Hematopoietic multipotent progenitor cell treated with erythropoietin and hydrocortisone succinate and interleukin-3 and kit ligand, for 15 days (in vitro differentiated cells): ENCODE measurements at places on chromosomes 3 and 15.
A peak's percentile ranks its signal among the peaks of the same experiment; 100 is the strongest.

- no peak for DNase-seq
These were observed 374.8 kb upstream of the PDZRN3 start for GRCh38 chr3:73999501-73999900.

DNA sequence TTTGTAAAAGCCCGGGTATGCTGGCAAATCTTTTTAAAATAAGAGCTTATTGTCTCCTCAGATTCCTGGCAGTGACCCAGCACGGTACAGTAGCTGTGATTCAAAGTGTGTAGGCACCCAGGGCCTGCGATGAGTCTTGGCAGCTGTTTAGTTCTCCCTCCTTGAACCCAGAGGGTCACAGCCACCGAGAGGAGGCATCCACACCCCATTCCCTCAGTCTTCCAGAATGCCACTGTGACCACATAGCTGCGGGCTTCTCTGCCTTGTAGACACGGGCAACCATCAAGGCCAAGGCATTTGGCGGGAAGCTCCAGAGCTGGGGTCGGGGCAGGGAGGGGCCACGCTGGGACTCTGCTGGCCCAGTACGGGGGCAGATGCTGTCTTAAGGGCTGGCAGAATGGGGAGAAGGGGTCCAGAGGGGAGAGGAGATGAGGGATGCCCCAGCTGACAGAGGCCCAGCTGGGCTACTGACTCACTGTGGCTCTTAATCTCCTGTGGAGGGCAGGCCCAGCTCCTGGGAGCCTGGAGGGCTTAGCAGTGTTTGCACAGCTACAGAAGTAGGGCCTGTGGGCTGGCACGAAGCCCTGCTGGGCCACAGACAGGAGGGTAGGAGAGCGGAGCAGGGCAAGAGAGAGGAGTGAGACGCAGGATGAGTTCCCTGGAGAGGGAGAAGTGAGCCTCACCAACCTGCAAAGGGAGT is 68.8 kb upstream of the DLG1 start:
- no peak for DNase-seq

DNA sequence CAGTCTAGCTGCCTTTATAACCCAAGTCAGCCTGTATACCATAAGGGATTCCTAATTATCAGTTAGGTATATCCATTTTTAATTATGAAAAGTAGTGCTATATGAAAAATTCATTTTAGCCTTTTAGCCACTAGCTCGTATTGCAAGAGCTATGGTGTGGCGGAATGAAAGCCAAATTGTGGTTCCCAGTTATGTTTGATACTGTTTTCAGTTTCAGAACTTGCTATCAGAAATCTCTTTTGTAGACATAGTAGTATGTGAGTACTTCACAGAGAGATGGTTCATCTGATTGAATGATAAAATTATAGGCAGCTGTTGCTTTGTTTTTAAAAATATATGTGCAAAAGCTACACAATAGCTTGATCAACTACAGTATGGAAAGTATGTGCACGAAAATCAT is 134.6 kb downstream of the SLC25A26 start:
- no peak for DNase-seq

- no peak for DNase-seq
These were observed 625.8 kb downstream of the TAFA4 start for GRCh38 chr3:68306571-68306970.

DNA sequence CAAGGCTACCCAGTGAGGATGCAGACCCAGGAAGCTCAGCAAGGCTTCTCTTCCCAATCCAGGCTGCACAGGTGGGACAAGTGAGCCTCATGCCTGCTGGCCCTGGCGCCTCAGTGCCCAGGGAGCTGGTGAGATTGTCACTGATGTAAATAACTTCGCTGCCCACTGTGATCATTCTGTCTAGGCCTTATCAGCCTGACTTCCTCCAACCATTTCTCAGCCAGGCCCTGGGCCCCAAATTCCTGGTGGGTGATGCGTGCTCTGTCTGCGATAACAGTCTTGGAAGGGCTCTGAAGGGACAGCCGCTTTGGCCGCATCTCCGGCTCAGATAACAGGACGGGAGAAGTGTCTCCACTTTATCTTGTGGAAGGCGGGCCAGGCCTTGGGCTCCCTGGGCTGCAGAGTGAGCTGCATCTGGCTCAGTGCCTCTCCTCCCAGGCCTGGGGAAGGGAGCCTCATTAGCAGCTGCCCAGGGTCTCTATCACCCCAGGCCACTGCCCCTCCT is 2.2 kb upstream of the FBLN2 start:
- DNase-seq: peak; percentile 14

DNA sequence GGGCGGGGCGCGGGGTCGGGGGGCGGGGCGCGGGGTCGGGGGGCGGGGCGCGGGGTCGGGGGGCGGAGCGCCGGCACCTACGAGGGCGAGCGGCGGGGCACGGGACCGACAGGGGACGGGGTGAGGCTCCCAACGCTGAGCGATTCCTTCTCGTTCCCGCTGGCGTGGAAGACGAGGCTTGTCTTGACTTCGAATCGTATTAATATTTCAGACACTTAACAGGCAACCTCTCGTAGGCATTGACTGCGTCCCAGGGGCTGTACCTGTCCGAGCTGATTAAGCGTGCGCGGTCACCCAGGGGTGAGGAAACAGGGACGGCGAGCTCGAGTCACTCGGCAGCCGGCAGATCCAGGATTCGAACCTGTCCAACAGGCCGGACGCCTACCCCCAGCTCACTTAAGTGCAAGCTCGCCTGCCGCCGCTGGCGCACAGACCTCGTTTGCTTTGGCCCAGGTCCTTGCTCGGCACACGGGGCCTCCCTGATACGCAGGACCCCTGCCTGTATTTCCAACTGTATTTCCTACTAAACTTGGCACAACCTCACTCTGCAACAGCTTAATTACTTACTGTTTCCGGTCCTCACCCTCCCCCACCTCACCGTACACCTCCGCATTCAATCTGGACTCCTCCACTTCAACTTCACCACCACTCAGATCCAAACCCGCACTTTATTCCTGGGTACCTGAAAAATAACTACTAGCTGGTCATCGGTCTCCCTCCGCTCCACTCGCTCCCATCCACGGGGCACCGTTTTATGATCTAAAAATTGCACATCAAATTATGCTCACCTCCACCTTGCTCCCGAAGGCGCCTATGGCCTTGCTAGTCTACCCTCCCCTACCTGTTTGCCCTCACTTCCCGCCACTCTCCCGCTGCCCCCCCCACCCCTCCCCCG is 722 bp upstream of the ZXDC start:
- DNase-seq: no peak

- no peak for DNase-seq
These were observed 62.5 kb upstream of the TAMM41 start for GRCh38 chr3:11908981-11909698.

- no peak for DNase-seq
These were observed 4.0 kb downstream of the SOX2 start for GRCh38 chr3:181715571-181716340.

DNA sequence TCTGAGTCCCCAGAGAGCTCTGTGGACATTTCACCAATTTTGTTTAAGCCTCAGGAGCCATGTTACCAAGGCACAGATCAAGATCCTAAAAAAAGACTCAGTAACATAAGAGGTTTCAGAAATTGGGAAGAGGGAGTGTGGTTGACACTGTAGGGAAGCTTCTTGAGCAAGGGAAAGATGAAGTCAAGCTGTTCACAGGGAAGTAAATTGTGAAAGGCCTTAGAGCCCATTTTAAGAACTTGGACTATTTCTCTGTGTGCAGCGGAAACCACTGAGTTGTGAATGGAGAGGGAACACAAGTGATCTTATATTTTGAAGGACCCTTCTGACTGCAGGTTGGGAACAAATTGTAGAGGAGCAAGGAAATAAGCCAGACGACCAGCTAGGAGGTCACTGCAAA is 18.7 kb downstream of the BCL2A1 start:
- no peak for DNase-seq

GRCh38 chr3:123157209-123157597 is 44.5 kb upstream of the SEC22A start:
- no peak for DNase-seq

DNA sequence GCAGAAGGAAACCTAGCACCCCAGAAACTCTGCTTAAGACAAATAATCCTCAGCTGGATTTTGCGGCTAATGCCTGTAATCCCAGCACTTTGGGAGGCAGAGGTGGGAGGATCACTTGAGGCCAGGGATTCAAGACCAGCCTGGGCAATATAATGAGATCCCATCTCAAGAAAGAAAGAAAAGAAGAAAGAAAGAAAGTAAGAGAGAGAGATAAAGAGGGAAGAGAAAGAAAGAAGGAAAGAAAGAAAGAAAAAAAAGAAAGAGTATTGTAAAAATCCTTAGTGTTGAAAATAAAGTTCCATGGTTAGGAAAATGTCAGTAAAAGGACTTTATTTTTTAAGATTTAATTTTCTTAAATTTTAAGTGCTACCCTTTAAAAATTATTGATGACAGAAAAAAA is 54.9 kb upstream of the LRRFIP2 start:
- DNase-seq: no peak

DNA sequence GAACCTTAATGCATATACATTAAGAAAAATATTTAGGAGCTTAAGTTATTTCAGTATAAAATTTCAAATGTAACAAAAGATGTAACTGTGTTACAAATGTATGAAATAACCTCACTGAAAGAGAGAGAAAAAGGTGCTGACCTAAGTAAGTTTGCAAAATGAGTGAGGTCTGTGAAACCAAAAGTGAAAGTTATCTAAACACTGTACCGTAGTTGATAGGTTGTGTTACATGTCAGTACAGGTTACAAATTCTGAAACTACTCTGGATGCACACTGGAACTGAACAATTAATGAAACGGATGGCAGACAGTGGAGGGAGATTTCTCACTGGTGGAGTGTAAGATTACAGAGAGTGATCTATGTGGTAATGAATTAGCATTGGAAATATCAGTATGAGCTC is 420.7 kb downstream of the ZNF385D start:
- no peak for DNase-seq

- no peak for DNase-seq
These were observed 10.2 kb downstream of the GNB5 start for GRCh38 chr15:52180851-52181450.

GRCh38 chr15:41688671-41689070 is 28.5 kb downstream of the MGA start:
- no peak for DNase-seq

DNA sequence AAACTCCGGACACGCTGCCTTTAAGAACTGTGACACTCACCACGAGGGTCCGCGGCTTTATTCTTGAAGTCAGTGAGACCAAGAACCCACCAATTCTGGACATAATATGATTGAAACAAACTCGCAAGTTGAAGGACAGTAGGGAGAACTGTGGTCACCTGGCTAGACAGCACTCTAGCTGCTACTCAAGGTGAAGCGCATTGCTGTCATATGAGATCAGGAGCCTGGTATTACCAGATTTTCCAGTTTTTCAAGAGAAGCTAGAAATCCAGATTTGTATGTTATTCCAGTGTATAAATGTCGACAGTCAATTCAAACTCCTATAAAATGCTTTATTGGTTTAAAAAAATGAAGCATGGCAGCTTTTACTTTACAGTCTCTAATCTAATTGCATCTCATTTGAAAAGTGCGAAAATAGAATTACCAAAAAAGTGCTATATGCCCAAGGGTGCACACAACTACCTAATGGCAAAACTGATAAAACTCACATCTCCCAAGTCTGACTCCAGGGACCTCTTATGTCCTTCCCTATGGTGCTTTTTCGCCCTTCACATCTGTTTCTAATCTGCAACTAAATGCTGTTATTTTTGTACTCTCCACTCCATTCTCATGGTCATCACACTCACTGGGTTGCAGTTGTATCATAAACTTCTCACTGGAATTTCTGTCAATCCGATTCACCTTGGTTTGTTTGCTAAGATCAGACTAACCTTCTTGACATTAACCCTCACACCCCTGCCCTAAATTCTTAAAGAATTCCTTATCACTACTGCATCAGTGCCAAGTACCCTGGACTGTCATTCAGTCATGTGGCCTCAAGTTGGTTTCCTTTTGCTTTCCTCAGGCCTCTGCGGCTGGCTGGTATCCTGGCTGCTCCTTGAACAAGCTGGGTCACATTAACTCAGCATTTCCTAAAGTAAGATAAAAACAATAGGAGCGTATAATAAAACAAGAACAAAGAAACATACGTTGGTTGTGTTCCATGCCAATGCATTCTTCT is 31.5 kb upstream of the ARHGEF26 start:
- DNase-seq: no peak

- DNase-seq: no peak
These were observed 391.4 kb upstream of the FRG2C start for GRCh38 chr3:75272691-75273090.

- no peak for DNase-seq
These were observed 36.5 kb downstream of the ALS2CL start for GRCh38 chr3:46656778-46657556.

DNA sequence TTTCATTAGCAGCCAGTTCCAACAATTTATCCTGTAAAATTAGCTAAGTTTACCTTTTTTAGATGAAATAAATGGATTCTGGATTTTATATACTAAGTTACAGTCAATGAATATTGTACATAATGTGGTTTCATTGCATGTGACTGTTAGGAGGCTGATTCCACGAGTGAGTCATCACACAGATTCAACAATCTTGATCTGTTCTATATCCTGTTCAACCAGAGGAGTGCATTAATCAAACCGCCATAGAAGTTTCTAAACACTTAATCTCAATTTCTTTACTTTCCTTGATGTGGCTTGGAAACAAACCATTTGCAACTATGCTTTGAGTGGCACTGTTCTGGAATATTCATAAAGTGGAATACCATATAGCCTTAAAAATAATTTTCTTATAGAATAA is 15.3 kb downstream of the DNAJC13 start:
- no peak for DNase-seq

GRCh38 chr15:100308213-100308600 is 33.6 kb downstream of the ADAMTS17 start:
- no peak for DNase-seq

- DNase-seq: no peak
These were observed 61.7 kb downstream of the SIDT1 start for GRCh38 chr3:113594066-113594465.

- DNase-seq: no peak
These were observed 52.3 kb downstream of the PEAK1 start for GRCh38 chr15:77367631-77368030.

GRCh38 chr15:98405013-98405412 is 243.3 kb upstream of the IGF1R start:
- DNase-seq: no peak
